ENCODE measurements at places on chromosomes 11 and 22.
A peak's percentile ranks its signal among the peaks of the same experiment; 100 is the strongest.

DNA sequence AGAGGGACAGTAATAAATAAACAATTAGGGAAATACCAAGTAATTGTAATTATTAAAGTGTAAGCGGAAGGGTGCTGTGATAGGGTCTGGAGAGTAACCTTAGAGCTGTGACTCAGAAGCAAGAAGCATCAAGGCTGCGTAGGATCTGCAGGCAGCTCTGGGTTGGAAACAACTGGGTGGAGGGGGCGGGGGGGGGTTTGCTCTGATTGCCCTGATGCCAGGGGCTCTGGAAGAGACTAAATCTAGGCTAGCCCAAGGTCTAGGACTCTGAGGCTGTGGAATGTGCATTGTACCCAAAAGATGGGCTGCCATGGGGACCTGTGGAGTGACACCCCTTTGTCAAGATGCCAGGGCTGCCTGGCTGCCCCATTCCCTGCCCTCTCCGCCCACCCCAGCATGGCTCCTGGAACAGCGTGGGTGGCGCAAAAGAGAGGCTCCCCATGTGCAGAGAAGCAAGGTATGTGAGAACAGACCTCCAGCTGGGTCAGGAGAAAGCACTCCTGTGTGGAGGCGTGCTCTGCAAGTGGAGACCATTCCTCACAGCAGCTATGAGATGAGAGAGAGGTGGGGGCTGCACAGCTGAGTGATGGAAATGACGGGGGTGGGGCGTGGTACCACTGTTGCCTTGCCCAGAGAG, 101.1 kb upstream of the CRYBB3 start:
- no peak for DNase-seq

DNA sequence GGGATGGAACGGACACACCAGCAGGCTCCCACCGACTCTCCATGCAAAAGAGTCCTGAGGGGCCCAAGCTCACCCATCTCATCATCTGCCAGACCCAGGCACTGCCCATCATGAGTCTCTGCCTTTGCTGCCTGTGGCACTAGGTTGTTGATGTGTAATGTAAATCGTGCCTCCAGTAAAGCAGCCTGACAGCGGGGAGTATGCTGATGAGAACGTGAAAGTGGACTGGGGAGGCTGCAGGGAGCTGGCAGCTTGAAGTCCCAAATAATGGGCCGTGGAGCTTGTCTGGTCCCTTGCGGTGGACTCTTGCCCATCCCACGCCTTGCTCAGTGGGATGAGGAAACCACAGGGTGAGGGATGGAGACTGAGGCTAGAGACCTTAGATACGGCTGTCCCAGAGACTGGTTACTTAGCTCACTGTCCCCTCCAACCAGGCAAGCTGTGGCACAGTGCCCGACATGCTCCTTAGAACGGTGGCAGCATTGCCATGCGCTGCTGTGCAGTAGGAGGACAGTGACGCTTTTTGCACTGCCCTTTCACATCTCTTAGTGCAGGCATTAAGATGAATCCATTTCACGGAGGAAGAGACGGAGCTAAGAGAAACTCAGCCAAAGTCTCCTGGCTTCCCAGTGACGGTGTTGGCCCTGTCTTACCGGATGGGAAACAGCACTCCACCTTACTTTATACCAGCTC, 39.6 kb upstream of the PLET1 start:
- DNase-seq = no peak

- DNase-seq = no peak
Observed at GRCh38 chr22:40196628-40197360, 19.1 kb downstream of the TNRC6B start.

DNA sequence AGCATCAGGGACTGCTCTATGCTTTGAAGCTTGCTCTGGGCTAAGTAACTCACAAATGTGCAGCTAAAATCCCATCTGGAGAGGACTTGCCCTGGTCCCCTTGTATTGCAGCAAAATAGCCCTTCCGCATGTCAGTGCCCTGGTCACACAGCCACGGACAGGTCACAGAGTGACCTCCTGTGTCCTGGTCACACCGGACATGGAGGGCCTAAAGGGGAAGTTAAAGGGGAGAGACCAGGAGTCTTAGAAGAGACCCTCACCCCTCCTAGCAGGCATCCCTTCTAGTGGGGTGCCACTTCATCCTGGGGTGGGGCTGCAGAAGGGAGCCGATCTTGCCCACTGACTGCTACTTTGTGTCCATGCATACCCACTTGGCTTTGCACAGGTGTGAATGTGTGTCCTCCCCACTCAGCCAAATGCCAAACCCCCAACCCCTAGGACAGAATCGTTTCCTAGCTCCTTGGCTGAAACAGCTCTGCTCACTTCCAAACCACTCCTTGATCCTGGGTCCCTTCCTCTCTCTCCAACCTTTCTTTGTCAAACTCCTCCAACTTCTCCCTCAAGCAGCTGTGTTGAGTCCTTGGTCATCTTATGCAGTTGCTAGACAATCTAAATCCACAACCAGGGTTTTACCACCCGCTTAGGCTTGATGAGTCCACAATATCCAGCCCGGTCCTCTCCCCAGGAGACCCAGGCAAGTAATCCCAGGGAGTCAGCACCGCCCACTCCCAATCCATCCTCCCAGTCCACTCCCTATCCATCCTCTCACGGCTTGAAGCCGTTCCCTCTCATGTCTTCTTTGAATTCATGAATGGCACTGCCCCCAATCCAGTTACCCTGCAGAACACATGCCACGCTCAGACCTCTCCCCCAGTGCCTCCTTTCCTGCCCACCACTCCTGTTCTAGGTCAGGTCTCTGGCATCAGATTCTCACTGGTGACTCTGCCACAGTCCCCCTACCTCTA, 3.3 kb upstream of the FXYD6 start:
- no peak for DNase-seq

- DNase-seq = no peak
Observed at GRCh38 chr11:134785660-134786284, 373.7 kb upstream of the B3GAT1 start.

DNA sequence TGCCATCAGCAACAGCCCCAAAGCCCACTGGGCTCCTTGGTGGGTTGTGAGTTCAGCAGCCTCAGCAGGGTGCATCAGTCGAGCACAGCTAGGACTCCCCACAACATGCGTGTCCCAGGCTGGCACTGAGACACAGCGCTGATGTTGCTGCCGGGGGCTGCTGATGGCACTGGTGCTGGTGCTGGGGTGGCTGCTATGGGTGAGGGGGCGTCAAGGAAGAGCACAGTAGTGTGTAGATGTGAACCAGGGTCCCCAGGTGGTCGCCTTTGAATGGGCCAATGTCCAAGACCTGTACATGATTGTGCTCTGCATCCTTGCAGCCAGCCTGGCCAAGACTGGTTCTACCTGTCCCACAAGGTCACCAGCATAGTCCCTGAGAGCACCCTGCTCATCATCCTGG, 121.3 kb upstream of the SERPIND1 start:
- no peak for DNase-seq

DNA sequence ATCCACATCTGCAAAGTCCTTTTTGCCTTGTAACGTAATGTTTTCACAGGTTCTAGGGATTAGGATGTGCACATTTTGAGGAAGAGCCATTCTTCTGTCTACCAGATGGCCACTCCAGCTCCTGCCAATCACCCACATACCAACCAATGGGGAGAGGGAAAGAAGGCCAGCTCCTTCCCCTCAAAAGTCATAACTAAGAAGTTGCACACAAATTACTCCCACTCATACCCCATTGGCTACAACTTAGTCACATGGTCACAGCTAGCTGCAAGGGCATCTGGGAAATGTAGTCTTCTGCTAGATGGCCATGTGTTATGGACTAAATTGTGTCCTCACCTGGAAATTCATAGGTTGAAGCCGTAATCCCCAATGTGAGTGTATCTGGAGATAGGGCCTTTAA, 15.4 kb upstream of the MYOD1 start:
- no peak for DNase-seq

DNA sequence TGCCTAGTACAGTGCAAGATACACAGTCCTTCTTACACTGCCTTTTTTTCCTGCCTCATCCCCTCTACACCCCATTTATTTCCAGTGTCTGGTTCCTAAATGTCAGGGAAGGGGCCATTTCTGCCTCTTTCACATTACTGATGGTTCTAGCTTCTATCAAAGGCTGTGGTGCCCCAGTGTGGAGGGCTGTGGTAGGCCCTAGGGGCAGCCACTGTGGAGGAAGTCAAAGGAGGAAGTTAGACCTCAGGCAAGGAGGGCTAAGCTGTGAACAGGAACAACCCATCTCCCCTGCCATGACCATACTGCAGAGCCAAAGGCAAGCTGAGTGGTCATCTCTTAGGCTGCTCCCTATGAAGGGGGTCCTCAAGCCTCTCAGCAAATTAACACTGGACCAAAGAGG, 81.9 kb upstream of the CRTAM start:
- peak; percentile 22 for DNase-seq

GRCh38 chr11:45743556-45744468, 61.1 kb upstream of the SLC35C1 start:
- DNase-seq = no peak

- DNase-seq = no peak
Observed at GRCh38 chr11:44701276-44701675, 25.5 kb upstream of the TSPAN18 start.

DNA sequence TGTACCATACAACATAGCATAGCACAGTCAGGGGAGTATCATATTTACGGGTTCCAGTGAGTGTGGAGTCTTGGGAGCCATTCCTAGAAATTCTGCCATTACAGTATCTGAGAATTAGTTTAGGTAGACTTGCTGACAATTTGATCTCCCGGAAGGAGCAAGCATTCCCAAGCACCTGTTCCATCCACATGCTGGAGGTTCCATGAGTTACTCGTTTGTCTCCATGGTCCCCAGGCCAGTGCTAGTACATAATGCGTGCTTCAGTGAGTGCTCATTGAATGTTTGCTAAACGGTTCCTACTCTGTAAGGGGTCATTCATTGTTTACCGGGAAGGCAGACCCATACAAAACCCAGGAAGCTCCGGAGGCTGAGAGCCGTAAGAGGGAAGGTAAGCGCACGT, 27.4 kb upstream of the MYOD1 start:
- DNase-seq = no peak

DNA sequence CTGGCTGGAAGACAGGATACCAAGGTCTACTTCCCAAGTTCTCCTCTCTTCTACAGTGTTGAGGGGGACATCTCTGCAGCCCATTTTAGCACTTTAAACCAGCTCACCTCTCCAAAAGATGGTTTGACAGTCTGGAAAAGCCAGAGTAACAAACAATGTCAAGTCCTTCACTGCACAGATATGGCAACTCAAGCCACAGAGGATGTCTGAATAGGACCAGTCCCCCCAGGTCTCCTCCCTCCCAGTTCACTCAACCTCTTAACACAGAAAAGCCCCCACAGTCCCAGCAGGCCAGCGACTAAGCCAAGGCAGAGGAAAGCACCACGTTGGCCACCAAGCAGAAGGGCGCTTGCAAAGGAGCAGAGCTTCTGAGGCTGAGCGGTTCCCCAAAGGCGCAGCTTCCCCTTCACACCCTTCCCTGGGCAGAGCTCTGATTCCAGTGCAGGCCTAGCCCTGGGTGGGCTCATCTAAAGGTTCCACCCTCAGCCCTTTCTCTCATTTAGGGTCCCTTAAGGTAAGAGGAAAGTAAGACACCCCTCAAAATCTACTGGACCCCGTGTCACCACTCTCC, 62.7 kb downstream of the PAK1 start:
- peak; percentile 27 for DNase-seq

GRCh38 chr11:83542861-83543260, 256.7 kb upstream of the CCDC90B start:
- no peak for DNase-seq

GRCh38 chr11:47980907-47981621, 705 bp downstream of the PTPRJ start:
- peak; percentile 54 for DNase-seq

DNA sequence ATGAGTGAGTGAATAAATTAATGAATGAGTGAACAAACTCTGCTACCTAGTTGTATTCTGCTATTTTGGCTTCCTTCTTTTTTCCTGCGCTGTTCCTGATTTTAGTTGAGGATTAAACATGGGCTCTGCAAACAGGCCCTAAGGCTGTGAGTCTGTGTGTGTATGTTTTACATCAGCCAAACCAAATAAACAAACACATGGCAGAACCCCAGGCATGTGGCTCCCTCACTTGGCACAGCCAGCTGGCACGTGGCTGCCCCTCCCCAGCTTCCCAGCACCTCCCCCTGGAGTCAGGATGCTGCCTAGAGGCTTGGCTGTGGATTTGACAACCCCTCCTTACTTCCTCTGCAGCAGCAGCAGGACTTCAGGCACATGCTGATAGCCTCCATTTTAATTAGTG, 593.2 kb downstream of the INSC start:
- DNase-seq = peak; percentile 27

- no peak for DNase-seq
Observed at GRCh38 chr11:20278727-20279126, 84.8 kb upstream of the HTATIP2 start.

GRCh38 chr22:42169055-42169469, 38.5 kb upstream of the CYP2D6 start:
- peak; percentile 55 for DNase-seq

DNA sequence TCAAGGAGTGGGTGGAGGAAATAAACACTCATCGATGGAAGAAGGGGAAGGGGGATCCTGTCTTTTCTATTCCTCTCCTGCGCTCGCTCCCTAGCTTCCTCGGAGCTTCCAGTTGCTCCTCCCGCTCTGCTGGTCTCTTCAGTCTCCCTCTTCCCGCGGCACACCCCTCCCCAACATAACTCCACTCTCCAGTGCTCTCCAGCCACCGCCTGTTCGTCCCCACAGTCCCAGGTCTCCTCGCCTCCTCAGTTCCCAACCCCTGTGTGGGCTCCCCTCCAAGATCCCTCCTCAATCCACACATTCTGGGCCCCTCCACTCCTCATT, 438 bp downstream of the ZW10 start:
- DNase-seq = no peak

- no peak for DNase-seq
Observed at GRCh38 chr11:92915551-92915950, 53.9 kb upstream of the MTNR1B start.

DNA sequence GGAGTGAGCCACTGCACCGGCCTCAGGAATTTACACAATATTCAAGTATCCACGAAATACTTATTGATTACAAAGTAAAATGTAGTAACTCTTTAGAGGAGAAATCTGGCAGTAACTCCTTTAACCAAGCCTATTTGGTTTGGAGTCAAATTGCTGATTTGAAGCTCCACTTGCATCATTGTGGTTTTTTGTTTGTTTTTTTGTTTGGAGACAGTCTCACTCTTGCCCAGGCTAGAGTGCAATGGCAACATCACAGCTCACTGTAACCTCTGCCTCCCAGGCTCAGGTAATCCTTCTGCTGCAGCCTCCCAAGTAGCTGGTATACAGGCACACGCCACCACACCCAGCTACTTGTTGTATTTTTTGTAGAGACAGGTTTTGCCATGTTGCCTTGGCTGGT, 6.4 kb upstream of the QSER1 start:
- DNase-seq = no peak

GRCh38 chr11:103997082-103997481, 39.4 kb upstream of the DDI1 start:
- no peak for DNase-seq

DNA sequence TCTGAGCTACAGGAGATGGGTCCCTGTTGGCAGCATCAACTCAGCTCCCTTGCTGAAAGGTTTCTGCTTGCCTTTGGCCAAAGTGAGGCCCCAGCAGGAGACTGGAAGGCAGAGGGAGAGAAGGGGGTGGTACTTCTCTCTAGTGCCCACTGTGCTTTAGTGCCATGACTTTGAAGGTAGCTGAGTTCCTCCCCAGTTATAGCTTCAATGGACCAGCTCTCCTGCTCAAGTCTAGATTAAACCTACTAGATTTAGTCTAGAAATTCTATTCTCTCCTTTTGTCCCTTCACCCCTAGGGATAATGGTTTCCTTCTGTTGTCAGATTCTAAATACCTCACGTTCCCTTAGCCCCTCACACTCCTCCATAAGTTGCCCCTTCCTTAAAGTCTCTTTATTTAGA, 119.2 kb downstream of the TIMP3 start:
- DNase-seq = no peak
